Osteocyte (in vitro differentiated cells): ENCODE measurements at places on chromosomes 4 and X. TPM values are rescaled to one million over a fixed set of nuclear protein-coding genes. Genes with fewer than 3 reads are reported as not detected.
A peak's percentile ranks its signal among the peaks of the same experiment; 100 is the strongest.

GRCh38 chr4:105050896-105051295 lies 95.8 kb upstream of the TET2 start:
- H3K4me1 ChIP-seq = no peaks in the 10 kb centered on the region
- H3K27ac ChIP-seq = no peak overlapping the region
- peaks cover 5% of the 10 kb centered on the region for H3K27me3 ChIP-seq
- H3K4me3 ChIP-seq = no peak overlapping the region
- H3K36me3 ChIP-seq = no peaks in the 10 kb centered on the region

GRCh38 chrX:8684201-8684965 lies 47.6 kb downstream of the ANOS1 start:
- no peaks in the 10 kb centered on the region for H3K36me3 ChIP-seq
- H3K27ac ChIP-seq = no peak overlapping the region
- no peak overlapping the region for H3K4me3 ChIP-seq
- peaks cover 7% of the 10 kb centered on the region for H3K27me3 ChIP-seq
- DNase-seq = no peak
- H3K4me1 ChIP-seq = no peaks in the 10 kb centered on the region

The SPANXA1 gene
- not detected in 2 replicates for total RNA-seq

The ZXDA gene
- total RNA-seq = not detected in 2 replicates

DNA sequence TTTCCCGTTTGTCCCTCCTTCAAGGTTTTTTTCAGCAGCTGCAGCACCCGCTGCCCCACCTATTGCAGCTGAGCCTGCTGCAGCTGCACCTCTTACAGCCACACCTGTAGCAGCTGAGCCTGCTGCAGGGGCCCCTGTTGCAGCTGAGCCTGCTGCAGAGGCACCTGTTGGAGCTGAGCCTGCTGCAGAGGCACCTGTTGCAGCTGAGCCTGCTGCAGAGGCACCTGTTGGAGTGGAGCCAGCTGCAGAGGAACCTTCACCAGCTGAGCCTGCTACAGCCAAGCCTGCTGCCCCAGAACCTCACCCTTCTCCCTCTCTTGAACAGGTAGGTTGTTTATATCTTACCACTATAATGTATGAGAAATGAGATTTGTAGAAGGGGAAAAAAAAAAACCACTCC lies 4.5 kb downstream of the PRR27 start:
- no peaks in the 10 kb centered on the region for H3K4me1 ChIP-seq
- DNase-seq = no peak
- no peaks in the 10 kb centered on the region for H3K27me3 ChIP-seq
- H3K27ac ChIP-seq = no peak overlapping the region

- peaks cover 31% of the 10 kb centered on the region for H3K4me1 ChIP-seq
- peaks cover 52% of the 10 kb centered on the region for H3K36me3 ChIP-seq
- H3K27ac ChIP-seq = no peak overlapping the region
- H3K4me3 ChIP-seq = no peak overlapping the region
Measured at GRCh38 chr4:166078955-166079354, 205.9 kb downstream of the TLL1 start.

DNA sequence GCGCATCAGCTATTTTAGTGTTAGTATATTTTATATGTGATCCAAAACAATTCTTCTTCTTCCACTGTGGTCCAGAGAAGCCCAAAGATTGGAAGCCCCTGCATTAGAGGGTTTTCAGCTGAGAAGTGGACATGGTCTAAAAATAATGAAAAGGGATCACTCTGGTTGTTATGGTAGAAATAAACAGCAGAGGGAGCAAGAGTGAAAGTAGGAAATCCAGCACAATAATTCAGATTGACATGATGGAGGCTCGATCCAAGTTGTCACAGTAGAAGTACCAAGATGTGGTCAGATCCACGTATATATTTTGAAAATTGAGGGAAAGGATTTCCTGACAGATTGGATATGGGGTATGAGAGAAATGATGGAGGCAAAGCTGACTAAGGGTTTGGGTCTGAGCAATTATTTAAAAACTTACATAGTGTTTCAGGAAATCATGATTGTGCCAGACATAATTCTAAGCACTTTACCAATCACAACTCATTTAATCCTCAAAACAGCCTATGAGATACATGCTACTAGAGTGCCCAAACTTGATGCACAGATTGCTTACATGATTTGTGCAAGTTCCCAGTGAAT lies 17.0 kb upstream of the TMEM144 start:
- H3K27me3 ChIP-seq = peaks cover 10% of the 10 kb centered on the region
- H3K4me1 ChIP-seq = peaks cover 2% of the 10 kb centered on the region
- no peak overlapping the region for H3K27ac ChIP-seq
- peak overlapping the region; percentile 17 for H3K4me3 ChIP-seq
- no peaks in the 10 kb centered on the region for H3K36me3 ChIP-seq

- no peaks in the 10 kb centered on the region for H3K36me3 ChIP-seq
- peaks cover 3% of the 10 kb centered on the region for H3K4me1 ChIP-seq
- DNase-seq = no peak
Measured at GRCh38 chr4:169050284-169050683, 40.2 kb upstream of the CBR4 start.

DNA sequence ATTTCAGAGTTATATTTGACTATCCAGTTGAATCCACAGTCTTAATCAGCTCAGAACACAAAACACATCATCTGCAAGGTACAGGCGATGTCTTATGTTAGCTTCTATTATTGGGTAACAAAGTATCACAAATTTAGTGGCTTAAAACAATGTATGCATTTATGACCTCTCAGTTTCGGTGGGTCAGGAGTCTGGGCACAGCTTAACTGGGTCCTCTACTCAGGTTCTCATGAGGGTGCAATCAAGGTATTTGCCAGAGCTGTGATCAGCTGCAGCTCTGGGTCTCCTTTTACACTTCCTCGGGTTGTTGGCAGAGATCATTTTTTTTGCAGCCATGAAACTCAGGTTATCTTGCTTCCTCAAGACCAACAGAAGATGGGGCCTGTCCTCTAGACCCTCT lies 498.9 kb downstream of the IDS start:
- H3K4me3 ChIP-seq = no peak overlapping the region
- no peak overlapping the region for H3K27ac ChIP-seq
- peaks cover 4% of the 10 kb centered on the region for H3K4me1 ChIP-seq

DNA sequence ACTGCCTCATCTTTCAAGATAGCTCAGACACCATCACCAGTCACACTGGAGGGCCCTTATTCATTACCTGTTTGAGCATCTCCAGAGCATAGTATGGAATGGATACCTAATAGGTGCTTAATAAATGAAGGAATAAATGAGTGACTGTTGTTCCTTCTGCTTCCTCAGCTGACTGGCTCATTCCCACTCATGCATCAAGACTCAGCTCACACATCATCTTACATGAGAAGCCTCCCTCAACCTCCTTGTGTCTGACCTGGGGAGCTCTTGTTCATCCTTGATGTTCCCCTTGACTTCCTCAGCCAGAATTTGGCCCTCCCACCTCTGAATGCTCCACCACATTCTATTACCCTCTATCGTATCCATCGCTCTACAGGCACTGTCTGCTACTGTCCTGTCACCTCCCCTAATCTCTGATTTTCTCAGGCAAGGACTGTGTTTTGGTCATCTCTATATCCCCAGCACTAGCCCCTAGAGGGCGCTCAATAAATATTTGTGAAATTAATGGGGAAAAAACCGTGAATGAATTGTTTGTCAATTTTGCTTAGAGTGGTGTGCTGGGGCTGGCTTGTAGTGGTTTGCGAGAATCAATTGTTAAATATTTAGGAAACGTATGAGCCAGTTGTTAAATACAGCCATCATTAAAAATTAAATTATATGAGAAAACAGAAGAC lies 88.3 kb downstream of the NHSL2 start:
- no peaks in the 10 kb centered on the region for H3K27me3 ChIP-seq
- no peaks in the 10 kb centered on the region for H3K36me3 ChIP-seq
- peak; percentile 60 for DNase-seq
- no peak overlapping the region for H3K4me3 ChIP-seq

The CXXC4 gene
- not detected in 2 replicates for total RNA-seq

The TMEM144 gene
- 1.0 and 1.7 TPM in 2 replicates for total RNA-seq

DNA sequence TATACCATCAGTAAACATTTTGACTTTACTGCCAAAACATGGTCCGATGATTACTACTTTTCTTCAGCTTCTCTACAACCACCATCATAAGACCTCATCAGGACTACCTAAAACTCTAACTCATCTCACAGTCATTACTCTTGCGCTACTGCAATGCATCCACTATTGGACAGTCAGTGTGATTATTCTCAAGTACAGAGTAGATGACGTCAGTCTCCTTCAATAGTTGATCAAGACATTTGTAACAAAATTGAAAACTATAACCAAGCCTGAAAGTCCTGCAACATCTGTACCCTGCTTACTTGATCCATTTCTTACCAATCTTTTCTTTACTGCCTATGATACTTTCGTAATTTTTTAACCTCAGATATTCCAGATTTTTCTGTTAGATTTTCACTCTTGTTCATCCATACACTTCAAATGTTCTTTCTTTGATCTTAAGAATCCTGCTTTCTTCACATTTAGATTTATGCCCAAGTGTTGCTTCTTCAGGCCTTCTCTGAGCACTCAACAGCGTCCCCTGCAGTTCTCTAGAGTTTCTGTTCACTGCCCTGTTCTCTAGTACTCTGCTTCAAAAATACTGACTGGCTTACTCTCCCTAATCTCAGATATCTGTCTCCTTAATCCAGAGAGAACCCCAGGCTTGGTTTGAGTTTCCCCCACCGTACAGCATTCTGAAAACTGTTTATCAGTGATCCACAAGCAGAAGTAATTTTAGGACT lies 1517.6 kb downstream of the STIM2 start:
- H3K4me1 ChIP-seq = no peaks in the 10 kb centered on the region
- DNase-seq = no peak
- no peaks in the 10 kb centered on the region for H3K27me3 ChIP-seq
- H3K27ac ChIP-seq = no peak overlapping the region

GRCh38 chrX:55201930-55202579 lies 18.1 kb upstream of the PAGE5 start:
- H3K4me1 ChIP-seq = no peaks in the 10 kb centered on the region
- no peak overlapping the region for H3K4me3 ChIP-seq
- DNase-seq = no peak
- H3K36me3 ChIP-seq = no peaks in the 10 kb centered on the region

GRCh38 chr4:59540311-59540710 lies 1659.8 kb upstream of the ADGRL3 start:
- no peak for DNase-seq
- no peak overlapping the region for H3K27ac ChIP-seq
- no peaks in the 10 kb centered on the region for H3K36me3 ChIP-seq

GRCh38 chr4:20122198-20122988 lies 129.3 kb upstream of the SLIT2 start:
- no peaks in the 10 kb centered on the region for H3K4me1 ChIP-seq
- H3K36me3 ChIP-seq = no peaks in the 10 kb centered on the region
- no peaks in the 10 kb centered on the region for H3K27me3 ChIP-seq
- no peak overlapping the region for H3K27ac ChIP-seq
- H3K4me3 ChIP-seq = no peak overlapping the region
- no peak for DNase-seq

DNA sequence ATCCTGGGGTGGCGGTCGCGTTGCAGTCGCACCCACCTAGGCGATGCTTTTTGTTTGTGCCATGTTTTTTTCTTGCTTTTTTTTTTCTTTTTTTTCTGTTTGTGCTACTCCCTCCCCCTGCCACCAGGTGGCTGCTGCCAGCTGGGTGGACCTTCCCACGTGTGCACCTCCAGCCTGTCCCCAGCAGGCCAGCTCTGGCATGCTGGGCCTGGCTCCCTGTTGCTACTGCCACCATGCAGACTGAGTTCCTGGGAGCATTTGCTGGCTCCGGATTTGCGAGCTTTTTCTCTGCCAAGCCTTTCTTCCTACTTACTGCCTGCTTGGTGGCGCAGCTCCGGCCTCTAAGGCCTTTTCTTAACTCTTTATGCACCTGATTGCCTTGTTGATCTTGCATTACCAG lies 161.2 kb upstream of the WDFY3 start:
- H3K27me3 ChIP-seq = peaks cover 13% of the 10 kb centered on the region
- no peak overlapping the region for H3K4me3 ChIP-seq
- no peak for DNase-seq
- no peaks in the 10 kb centered on the region for H3K36me3 ChIP-seq
- H3K4me1 ChIP-seq = no peaks in the 10 kb centered on the region

DNA sequence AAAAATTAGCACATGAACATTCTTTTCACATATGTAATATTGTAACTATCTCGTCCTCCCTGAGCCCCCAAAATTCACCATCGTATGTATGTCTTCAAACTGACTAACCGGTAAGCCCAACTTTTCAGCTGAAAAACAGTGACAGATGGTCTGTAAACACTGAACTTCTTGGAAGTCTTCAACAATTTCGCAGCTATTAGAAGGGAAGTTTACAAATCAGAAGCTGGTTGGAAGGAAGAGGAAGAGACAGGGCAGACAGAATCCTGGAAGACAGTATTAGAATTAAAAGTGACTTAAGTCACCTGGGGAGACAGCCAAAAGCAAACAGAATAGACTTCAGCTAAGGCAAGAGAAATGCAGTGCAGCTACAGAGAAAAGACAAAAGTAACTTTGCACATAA lies 858.4 kb downstream of the ADGRL3 start:
- no peak overlapping the region for H3K27ac ChIP-seq
- H3K36me3 ChIP-seq = no peaks in the 10 kb centered on the region
- no peaks in the 10 kb centered on the region for H3K27me3 ChIP-seq
- no peak overlapping the region for H3K4me3 ChIP-seq
- DNase-seq = no peak
